Mucosa of gallbladder (tissue), 1 donor: ENCODE measurements at places on chromosomes 7 and 10. TPM values are rescaled to one million over a fixed set of nuclear protein-coding genes. Genes with fewer than 3 reads are reported as not detected.

- DNase-seq, result no peak
Observed at GRCh38 chr10:127027786-127028185, 122.6 kb downstream of the DOCK1 start.

- DNase-seq, result no peak
Observed at GRCh38 chr7:132782777-132783640, 206.7 kb upstream of the PLXNA4 start.

The RPEL1 gene
- 0.09 TPM for total RNA-seq

- DNase-seq, result no peak
Observed at GRCh38 chr7:434891-435629, 84.6 kb downstream of the PDGFA start.

The PRKAR1B gene
- total RNA-seq, result 19.9 TPM

DNA sequence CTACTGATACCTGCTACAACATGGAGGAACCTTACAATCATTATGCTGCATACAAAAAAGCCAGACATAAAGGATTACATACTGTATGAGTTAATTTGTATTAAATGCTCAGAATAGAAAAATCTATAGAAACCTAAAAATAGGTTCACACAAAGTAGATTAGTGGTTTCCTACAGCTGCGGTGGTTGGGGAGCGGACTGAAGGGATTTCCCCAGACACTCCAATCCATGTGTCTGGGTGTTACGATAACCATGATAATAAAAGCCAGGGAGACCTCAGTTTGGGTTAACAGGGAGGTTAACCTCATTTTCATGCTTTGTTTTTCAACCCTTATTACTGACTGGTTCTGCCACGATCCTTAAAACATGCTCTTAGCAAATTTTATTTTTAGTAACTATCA is 355.9 kb downstream of the KCNMA1 start:
- DNase-seq, result no peak

The CYP26C1 gene
- total RNA-seq, result 0.06 TPM

DNA sequence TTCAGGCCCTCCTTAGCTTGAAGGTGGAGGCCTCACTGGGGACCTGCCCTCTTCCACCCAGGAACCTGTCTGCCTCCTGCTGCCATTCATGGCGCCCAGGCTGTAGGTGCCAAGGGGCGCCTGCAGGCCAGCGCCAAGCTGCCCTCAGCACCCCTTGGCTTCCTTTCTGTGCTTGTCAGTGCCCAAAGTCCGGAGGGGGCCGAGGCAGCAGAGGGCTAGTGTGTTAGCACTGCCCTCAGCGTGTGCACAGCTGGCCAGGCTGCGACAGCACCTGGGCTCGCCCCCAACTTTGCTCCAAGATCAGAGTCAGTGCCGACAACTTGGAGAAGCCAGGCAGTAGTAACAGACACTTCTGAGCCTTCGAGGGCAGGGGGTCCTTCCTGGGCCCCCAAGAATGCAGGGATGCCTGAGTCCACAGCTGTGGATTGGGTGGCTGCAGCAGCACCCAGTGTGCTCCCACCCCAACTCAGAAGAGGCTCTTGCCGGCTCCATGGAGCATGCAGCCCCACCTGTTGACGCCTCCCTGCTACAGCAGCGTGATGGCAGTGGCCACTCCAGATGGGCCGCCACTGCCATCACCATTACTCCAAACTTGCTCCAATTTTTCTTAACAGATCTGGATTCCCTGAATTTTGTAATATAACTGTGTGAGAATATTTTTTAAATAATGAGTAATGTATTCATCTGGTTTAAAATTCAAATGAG is 41.7 kb downstream of the CACUL1 start:
- no peak for DNase-seq

DNA sequence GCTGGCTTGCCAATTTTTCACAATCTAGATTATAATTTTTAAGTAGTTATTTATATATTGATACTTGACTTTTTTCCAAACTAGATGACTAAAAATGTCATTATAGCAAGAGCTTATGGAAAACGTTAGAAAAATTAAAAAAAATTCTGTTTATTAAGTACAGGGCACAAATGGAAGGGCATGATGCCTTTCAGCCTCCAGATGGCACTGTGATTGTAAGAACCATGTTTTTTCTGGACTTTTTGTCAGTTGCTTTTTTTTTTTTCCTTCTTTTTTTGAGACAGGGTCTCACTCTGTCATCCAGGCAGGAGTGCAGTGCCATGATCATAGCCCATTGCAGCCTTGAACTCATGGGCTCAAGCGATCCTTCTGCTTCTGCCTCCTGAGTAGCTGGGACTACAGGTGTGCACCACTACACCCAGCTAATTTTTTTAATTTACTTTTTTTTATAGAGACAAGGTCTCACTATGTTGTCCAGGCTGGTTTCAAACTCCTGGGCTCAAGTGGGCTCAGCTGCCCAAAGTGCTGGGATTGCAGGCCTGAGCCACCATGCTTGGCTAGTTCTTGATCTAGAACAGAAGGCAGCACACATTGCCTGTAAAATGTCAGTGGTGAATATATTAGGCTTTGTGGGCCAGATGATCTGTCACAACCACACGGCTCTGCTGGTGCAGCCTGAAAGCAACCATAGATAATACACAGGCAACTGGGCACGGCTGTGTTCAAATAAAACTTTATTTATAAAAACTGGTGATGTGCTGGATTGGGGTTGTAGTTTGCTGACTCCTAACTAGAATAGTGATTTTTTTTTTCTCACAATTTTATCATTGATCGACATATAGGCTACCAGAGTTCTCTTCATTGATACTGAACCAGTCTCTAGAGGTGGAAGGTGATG is 27.4 kb downstream of the UCMA start:
- no peak for DNase-seq

The HTRA1 gene
- 141 TPM for total RNA-seq

The TCAF2 gene
- 8.9 TPM for total RNA-seq

GRCh38 chr10:69458430-69459100 is 7.3 kb downstream of the TSPAN15 start:
- DNase-seq, result peak; percentile 83

- DNase-seq, result no peak
Observed at GRCh38 chr10:105986912-105987635, 1177.4 kb downstream of the SORCS1 start.

GRCh38 chr7:21980926-21981500 is 35.3 kb upstream of the CDCA7L start:
- no peak for DNase-seq

- peak; percentile 15 for DNase-seq
Observed at GRCh38 chr10:97991871-97992270, 38.5 kb downstream of the CRTAC1 start.

DNA sequence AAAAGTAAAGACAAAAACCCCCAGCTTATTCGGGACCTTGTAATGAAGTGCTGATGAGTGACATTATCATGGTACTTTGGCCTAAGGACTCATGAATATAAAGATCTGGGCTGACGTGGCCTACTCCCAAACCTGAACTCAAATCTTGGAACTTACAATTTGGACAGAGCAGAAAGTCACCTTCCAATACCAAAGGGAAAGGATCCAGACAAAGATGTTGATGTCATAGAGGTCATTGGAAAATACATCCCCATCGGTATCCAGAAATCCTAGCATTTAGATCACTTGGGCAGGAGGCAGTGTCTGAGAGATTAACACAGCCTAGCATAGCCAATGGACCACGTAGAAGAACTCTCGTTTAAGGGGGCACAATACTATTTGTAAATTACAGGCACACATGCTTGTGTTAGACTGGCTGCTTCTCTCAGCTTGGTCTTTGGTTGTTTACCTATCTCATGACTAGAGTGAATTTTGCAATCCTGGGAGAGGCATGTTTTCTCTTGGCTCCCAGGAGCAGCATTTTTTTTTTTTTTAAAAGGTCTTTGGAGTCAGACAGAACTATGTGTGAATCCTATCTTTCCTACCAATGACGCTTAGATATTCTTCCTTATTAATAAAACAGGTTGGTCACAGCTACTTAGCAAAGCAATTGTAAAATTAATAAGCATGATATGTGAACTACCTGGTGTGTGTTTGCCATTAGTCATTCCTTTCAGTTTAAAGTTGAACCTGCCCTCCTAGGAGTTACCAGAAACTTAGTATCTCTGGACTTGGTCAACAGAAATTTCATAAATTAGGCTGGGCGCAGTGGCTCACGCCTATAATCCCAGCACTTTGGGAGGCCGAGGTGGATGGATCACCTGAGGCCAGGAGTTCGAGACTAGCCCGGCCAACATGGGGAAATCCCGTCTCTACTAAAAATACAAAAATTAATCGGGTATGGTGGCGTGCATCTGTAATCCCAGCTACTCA is 27.8 kb upstream of the MRPS33 start:
- no peak for DNase-seq

DNA sequence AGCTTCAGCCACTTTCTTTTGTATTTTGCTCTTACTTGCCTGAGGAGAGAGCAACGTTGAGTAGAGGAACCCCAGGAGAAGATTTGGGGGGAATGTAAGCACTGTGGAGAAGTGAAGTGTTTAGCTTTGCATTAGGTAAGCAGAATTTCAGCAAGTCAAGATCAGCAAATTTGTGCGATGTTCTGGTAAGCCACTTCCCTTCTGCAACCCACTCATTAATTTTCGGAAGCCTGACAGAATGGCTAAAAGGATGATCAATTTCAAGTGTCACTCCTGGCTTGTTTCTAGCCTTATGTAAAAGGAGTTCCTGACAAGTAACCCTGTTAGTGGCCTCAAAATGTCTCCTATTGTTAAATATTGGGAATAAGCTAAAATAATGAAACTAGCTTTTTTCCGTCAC is 48.5 kb upstream of the NXPH1 start:
- DNase-seq, result no peak

The ERVW-1 gene
- not detected for total RNA-seq
